ENCODE measurements at places on chromosomes 7 and 10.

- DNase-seq: no peak
Observed at GRCh38 chr7:156116514-156117215, 304.4 kb upstream of the SHH start.

DNA sequence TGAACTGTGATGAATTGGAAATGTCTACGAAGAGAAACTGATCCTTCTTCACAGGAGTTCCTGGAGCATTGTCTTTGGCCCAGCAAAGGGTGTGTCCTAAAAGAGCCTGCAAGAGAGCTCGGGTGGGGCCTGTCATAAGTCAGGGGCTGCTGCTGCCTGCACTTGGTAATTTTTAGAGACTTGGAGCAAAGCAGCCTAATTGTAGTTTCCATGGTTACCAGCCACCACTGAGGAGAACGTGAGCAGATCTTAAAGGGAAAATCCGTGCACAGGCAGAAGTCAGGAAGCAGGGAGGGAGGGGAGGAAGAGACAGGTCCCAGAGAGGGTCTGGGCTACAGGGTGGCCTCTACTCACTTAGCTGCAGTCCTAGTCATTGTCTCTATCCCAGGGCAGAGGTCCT lies 463.6 kb downstream of the PLXNA4 start:
- DNase-seq: no peak

DNA sequence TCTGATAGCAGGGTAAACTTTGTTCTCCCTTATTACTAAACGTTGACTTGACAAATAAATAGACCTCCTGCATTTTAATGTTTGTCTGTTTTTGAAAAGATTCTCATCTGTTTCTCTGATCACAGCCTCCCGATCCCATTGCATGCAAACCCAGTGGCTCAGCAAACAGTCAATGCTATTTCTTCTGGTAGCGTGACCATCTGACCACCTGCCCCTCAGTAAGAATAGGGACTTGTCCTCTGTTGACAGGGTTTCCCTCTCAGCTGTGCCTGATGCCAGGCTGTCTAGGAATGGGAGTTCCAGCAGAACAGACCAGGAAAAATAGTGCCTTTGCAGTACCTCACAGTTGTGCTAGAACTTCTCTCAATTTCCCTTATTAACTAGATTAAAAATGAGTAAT lies 40.7 kb upstream of the EBLN1 start:
- no peak for DNase-seq

GRCh38 chr10:30447125-30447799 lies 13.3 kb downstream of the MAP3K8 start:
- DNase-seq: no peak

GRCh38 chr10:11910102-11910501 lies 86.9 kb downstream of the PROSER2 start:
- DNase-seq: no peak

DNA sequence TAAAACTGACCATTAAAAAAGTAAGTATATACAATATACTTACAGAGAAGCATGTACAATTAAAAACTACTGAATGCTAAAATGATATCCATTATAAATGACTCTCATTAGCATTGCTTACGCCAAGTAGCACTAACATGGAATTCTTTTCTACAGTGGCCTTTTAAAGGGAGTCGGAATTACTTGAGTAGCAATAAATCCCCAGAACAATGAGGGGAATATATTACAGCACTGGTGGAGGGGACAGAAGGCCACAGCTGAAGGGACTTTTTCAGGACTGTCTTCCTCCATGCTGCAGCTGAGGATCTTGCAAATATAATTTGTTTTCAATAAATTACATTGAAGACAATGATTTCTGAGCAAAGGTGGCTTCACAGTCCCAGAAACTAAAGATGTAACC lies 97.0 kb downstream of the ALOX5 start:
- no peak for DNase-seq

DNA sequence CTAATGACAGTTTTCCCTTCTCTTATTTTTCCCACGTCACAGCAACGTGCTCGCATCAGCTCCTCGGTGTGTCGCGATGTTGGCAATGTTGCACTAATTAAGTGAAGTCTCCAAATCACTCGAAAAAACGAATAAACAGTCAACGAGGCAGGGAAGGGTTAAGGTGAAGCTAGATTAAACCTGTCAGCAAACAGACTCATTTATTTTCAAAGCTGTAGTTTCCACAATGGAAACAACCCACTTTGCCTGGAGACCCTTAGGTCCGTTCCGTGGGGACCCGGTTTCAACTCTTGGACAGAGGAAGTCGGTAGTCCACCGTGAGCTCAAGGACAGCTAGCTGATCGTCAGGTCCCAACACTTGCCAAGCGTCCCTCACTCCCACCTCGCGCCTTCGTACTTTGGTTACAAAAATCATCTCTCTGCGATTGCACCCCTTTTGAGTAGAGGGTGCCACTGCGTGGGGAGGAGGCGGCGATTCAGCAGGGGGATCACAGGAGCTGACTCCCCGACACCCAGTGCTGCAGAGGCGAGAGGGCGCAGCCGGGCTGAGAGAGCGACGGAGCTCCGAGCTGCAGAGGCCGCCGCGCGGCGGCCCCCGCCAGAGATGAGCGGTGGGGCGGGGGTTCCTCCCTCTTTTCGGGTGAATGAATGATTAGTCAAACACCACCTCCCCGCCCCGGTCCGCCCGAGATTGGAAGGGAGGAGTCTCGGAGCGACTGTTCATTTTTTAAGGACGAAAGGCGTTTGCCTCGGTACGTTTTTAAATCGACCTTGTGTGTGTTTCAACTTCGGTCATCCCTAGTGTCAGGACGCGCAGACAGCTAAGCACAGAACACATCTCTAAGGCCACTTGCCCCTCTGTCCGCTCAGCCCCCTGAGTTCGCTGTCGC lies 1.3 kb upstream of the BMPER start:
- DNase-seq: no peak

DNA sequence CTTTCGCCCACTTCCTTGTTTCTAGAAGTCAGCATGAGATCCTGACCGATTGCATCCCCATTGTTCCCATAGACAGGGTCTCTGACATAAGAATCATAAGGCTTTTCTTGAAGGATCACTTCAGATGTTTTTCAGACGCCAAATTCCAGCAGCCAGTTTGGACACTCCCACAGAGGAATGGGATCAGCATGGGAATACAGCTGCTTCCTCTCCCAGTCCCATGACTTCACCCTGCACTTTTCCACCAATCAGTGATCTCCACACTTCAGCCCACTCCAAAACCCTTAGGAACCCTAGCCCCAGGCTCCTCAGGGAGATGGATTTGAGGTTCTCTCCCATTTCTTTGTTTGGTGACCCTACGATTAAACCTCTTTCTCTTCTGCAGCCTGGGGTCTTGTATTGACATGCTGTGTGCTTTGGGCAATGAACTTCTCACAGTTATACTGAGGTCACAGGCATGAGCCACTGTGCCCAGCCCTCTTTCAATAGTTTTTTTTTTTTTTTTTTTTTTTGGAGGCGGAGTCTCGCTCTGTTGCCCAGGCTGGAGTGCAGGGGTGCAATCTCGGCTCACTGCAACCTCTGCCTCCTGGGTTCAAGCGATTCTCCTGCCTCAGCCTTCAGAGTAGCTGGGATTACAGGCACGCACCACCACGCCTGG lies 52.8 kb upstream of the CHST3 start:
- no peak for DNase-seq

- DNase-seq: no peak
Observed at GRCh38 chr7:15688911-15689310, 2.4 kb upstream of the MEOX2 start.

GRCh38 chr7:16422103-16422435 lies 731 bp upstream of the CRPPA start:
- no peak for DNase-seq

All from NCI-H2081 (cell line).